Common myeloid progenitor, CD34-positive (primary cell): ENCODE measurements at places on chromosomes 7 and 10.
A peak's percentile ranks its signal among the peaks of the same experiment; 100 is the strongest.

DNA sequence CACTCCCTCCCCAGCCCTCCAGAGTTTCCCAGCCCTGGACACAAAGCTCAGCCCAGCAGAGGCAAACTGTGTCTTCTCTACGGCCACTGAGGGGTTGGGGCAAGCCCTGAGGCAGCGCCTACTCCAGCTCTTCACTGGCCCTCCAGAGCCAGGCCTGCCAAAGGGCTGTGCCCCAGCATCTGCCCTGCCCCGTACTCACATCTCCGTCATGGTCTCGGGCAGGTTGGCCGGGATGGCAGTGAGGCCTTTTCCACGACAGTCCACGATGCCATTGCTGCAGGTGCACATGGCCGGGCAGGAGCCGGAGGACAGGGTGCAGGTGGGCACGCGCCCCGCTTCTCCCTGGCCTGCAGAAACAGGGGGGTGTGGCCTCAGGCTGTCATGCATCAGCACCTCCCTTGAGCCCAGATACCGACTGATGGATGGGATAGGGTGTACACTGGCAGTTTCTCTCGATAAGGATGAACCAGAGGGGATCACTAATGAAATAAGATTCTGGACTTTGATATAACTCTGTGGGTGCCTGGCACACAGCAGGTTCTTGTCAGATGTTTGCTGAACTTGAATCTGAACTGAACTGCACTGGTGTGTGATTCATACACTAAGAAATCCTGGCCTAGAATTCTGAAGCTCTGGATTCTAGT, 125.2 kb downstream of the SLIT1 start:
- DNase-seq: no peak

DNA sequence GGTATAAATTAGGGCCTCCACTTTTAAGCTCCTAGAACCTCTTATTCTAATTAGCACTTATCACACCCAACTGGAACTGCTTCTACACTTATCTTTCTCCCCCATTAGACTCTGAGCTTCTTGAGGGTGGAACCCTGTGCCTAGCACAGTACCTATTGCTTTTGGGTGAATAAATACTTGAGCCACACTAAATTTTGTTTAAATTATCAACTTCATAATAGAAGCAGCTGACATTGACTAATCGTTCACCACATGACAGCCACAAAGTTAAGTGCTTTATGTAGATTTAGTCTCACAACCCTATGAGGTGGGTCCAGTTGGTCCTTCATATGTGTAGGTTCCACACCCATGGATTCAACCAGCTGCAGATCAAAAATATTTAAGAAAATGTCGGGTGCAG, 36.0 kb upstream of the DNAJB12 start:
- no peak for DNase-seq

DNA sequence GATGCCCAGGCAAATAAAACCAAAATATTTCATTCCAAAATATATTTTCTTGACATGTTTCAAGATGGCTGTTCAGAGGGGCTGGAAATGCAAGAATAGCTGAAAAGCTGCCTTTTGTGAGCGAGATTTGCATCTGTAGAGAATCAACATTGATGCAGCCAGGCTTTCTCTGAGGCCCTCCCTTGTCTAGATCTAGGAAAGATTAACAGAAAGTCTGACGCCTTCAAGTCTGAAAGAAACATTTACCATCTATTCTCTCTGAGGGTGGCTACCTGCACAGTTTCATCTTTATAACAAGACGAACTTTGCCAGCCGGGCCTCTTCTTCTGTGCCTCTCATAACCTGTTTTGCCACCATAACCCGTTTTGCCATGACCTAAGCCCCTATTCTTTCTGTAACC, 170.2 kb downstream of the AKR1D1 start:
- no peak for DNase-seq

GRCh38 chr7:117020591-117020973, 67.3 kb downstream of the ST7 start:
- DNase-seq: no peak

DNA sequence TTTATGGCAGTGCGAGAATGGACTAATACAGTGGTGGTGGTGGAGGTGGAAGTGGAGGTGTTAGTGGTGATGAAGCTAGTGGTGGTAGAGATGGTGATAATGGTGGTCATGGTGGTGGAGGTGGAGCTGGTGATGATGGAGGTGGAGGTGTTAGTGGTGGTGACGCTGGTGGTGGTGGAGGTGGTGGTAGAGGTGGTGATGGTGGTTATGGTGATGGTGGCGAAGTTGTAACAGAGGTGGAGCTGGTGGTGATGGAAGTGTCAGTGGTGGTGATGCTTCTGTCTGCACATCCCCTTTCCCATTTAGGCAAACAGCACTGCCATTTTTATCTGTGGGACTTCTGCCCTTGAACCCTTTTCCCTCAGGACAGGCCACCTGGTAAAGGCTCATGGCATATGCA, 7.4 kb upstream of the PTPRN2 start:
- peak; percentile 13 for DNase-seq

DNA sequence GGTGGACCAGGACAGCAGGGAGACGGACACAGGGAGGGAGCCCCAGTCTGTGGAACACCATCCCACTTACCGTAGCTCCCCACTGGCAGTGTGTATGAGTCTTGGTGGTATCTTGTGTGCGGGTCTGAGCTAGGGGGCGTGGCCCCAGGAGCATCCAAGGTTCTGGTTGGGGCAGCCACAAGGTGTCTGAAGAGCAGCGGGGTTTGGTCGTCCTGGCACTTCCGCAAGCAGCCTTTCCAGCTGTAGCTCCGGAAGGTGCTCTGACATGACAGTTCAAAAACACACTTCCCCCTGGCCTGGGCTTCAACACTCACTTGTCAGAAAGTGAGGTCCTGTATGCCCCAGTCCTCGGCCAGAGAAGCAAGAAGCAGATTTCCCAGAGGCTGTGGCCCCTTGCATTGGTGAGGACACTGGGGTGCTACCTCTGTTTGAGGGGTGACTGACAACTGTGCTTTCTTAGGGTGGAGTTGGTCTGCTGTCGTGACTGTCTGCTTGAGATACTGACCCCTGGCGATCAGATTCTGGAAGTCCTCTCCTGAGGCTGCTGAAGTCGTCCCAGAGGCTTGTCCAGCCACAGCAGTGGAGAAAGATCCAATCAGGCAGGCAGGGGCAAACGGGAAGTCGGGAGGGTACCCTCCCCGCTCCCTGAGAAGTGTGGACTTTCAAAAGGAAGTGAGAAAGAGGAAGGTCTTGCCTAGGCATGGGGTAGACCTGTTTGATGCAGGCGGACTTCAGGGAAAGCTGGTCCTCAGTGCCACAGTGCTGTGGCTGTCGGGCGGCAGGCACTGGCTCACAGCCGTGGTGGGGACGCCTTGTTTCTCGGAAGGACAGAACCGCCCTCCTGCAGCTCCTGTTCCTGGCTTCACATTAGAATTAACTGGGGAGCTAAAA, 51.4 kb upstream of the PFKFB3 start:
- DNase-seq: peak; percentile 92

DNA sequence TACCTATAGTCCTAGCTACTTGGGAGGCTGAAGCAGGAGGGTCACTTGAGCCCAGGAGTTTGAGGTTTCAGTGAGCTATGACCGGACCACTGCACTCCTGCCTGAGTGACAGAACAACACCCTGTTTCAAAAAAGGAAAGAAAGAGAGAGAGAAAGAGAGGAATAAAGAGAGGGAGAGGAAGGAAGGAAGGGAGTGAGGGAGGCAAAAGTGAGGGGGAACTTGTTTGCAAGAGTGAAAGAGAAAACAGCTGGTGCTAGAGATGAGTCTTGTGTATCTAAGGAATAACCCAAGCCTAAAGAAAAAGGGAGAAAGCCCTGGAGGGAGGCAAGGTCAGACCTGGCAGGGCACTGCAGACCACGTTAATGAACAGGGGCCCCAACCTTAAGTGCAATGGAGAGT, 4.8 kb upstream of the NT5C2 start:
- DNase-seq: no peak

- DNase-seq: peak; percentile 29
Observed at GRCh38 chr7:44046321-44047061, 2.0 kb downstream of the DBNL start.

- DNase-seq: no peak
Observed at GRCh38 chr10:64358907-64359306, 837.7 kb downstream of the REEP3 start.

DNA sequence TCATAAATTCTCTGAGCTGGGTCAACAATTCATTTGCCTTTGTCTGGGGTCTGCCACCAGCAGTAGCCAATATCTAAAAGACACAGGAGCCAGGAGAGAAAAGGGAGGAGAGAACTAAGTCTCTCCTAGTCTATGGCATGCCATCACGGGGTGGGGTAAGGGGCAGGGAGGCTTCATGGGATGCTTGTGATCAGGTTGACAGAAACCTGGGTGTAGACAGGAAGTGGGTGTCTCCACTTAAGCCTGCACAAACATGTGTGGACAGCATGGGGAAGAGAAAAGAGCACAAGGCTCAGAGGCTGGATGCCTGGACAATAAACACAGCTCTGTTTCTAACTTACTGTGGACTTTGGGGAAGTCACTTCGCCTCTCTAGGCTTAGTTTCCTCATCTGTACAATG, 11.5 kb upstream of the C10orf53 start:
- no peak for DNase-seq

DNA sequence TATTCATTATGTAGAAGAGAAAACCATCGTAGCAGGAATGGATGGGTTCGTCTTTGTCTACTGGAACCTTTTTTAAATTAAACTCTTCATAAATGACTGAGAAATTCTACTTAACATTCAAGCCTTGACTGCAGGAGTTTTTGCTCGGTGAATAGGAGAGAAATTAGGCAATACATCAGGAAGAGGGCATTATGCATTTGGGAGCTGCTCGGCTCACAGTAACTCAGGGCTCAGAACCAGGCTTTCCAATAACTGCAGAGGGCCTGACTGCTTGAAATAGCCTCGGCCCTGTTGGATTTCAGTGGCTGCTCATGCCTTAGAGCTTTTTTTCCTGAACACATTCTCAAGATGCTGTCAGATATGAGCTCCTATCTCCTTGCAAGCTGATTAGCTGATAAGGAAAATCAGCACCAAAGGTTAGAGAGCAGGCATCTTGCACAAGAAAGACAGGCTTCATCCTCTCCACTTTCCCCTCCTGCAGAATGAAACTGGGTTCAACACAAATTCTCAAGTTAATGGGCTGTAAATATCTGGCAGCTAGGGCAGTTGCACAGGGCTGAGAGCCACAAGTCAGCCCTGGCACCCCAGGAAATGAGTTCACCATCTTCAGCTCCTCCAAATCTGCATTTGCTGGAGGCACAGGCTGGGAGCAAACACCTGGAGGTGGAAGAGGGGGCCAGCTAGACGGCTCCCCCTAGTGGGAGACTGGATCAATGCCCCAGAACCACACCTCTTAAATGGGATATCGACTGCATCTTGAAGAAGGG, 24.3 kb downstream of the TECTB start:
- DNase-seq: peak; percentile 52

GRCh38 chr7:26145238-26145637, 6.8 kb upstream of the NFE2L3 start:
- DNase-seq: no peak
